ENCODE measurements at places on chromosomes 2 and 18.
A peak's percentile ranks its signal among the peaks of the same experiment; 100 is the strongest.

DNA sequence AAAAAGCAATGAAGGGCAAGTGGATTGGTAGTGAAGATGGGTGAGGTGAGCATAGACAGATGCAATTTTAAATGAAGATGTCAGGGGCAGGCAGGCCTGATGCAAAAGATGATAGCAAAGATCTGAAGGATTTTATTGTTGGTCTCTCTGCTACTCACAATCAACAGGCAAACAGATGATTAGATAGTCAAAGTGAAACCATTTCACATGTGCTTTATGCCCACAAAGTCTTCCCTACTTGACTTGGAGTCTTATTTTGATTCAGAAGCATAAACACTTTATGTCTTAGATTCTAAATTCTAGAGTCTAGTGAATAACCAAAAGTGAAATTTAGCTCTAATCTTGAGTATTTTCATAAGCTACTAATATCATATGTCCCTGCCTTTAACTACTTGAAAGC is 153.8 kb upstream of the HNRNPA3 start:
- no peak for DNase-seq

DNA sequence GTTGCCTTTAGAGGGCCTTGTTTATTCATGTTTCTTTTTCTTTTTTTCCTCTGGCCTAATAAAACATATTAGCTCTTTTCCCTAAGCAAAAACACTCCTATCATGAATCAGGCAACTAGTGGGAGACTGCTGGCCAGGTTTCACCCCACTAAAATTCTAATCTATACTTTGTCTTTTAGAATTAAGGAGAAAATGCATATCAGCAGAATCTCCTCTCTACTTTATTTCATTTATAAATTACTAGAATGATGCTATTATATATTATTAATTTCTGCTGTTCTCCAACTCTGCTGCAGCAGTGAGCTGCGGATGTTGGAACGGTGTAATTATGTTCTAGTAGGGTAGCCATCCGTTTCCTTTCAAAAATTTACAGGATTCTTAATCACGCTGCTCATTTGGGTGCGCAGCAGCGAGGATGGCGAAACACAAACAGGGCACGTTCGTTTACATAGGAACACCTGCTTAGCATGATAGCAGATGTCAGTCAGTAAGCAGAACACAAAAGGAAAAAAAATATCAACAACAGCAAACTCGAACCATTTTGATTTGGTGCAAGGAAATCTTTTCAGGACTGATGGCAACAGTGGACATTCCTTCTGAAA is 30.5 kb downstream of the ZEB2 start:
- no peak for DNase-seq

- DNase-seq, result no peak
Observed at GRCh38 chr2:130850788-130851623, 14.3 kb downstream of the ARHGEF4 start.

- peak; percentile 33 for DNase-seq
Observed at GRCh38 chr18:3456686-3457069, 6.7 kb downstream of the TGIF1 start.

DNA sequence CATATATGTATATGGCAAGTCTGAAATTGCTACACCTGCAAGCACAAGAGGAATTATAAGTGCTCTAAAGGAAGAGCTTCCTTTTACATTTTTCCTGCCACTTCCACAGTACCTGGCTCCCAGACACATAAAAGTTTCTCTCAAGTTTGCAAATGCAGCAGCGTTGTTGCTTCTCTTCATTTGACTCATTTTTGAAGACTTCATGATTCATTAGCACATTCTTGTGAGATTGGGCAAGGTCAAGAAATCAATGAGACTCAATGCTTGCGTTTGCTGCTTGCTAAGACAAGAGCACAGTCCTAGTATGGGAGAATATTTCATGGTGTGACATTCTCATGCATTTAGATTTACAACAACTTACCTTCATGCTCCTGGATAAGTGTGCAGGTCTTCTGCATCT is 42.6 kb upstream of the PDCL3 start:
- no peak for DNase-seq

DNA sequence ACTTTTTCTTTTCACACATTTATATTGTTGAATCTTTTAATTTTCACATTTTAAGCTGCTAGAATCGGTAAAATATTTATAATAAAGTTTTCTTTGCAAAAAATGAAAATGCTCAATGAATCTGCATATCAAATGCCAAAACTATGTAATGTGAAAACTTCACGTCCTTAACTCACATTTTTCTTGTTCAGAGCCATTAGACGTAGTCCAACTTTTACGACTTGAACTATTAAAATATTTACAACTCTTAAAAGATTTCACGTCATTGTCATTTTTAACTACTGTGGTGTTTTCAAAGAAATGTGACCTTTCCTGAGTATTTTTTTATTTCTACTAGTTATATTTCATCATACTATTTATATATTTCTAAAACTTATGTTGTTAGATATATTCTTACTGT is 54.9 kb downstream of the MRPS9 start:
- DNase-seq, result no peak

- DNase-seq, result no peak
Observed at GRCh38 chr2:119744335-119744939, 15.3 kb upstream of the PTPN4 start.

DNA sequence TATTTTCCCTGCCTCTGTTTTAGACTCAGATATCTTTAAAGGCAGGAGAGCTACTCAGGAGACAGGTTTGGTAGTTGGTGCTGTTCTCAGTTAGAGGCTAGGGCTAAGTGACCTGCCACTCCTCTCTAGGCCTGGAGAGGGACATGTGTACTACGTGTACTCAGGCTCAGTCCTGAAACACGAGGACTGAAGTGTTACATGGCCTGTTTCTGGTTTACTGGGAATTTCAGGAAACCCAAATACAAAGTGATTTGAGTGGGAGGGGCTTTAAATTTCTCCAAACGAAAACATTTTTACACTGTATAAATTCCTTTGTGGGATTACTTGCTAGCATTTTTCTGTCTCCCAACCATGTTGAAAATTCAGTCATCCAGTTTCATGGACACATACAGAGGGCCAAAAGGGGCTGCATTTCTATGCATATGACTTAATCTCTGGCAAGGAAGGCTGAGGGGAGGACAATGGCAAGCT is 343.3 kb downstream of the CYP26B1 start:
- DNase-seq, result no peak

- DNase-seq, result no peak
Observed at GRCh38 chr2:199070322-199070949, 387.3 kb downstream of the SATB2 start.

DNA sequence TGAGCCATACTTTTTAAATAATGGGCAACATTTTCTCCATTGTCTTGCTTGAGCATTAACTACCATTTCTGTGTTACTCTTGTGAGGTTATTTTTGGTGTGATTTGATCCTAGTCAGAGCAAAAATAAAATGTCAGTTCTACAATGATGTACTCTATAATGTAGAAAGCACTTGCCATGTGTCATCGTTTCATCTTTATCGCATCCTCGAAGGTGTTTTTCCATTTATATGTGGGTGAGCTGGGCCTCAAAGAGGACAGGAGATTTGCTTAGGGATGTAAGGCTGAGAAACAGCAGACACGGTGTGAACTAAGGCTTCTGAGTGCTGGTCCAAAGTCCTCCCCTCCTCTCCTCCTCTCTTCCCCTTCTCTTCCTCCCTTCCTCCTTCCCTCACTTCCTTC is 199.8 kb downstream of the FAM210A start:
- DNase-seq, result no peak

DNA sequence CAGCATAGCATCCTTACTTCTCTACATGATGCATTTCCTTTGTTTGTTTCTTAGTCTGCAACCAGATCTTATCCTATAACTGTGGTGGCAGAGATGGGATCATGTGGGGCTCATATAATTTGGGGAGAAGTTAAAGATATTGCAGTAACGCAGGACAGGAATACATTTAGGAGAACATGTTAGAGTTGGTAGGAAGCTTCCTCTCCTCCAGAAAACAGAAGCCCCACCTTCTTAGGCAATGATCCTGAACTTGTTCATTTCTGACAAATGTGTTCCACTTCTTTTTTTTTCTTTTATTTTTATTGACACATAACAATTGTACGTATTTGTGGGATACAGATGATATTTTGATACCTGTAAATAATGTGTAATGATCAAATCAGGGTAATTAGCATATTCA is 99.9 kb downstream of the VSNL1 start:
- DNase-seq, result no peak

DNA sequence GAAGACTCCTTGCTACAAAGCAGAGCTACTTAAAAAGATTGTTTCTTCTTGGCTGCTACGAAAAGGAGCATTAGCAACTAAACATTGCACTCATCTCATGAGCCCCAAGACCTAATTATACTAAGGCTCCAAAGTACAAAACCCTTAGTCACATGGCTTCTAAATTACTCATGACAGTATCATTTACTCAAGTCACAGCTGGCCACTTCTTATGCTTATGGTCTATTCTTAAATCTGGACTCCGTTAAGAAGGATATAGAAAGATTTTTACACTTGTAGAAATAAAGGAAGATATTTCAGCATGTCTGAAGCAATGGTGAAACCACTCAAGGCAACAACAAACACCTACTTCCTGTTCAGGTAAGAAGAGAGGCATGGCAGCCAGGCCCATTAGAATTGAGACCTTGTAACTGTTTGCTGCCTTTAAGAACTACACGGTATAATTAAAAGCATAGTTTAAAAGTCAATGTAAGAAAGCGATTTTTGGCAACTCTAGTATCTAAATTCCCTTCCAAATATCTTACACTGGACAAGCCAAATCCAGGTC is 12.7 kb downstream of the ANKRD44 start:
- DNase-seq, result no peak

Data from NCI-H2081 treated with DMSO at 0.1 percent for 48 hours (cell line).